ENCODE measurements at places on chromosomes 1 and 21. TPM values are rescaled to one million over a fixed set of nuclear protein-coding genes. Genes with fewer than 3 reads are reported as not detected.
A peak's percentile ranks its signal among the peaks of the same experiment; 100 is the strongest.

FCGR1A gene
- polyA plus RNA-seq: 1.9 TPM

FAAP20 gene
- 56.3 TPM for polyA plus RNA-seq

LCE2C gene
- polyA plus RNA-seq: not detected

GBP2 gene
- 22.9 TPM for polyA plus RNA-seq

STK40 gene
- 54.8 TPM for polyA plus RNA-seq

HP1BP3 gene
- polyA plus RNA-seq: 58.1 TPM

GBP7 gene
- polyA plus RNA-seq: 0.05 TPM

RBP7 gene
- 89.8 TPM for polyA plus RNA-seq

C1orf141 gene
- polyA plus RNA-seq: not detected

OR2T29 gene
- not detected for polyA plus RNA-seq

USH2A gene
- polyA plus RNA-seq: 0.29 TPM

OR2L2 gene
- not detected for polyA plus RNA-seq

SSBP3 gene
- 32.5 TPM for polyA plus RNA-seq

OR2AK2 gene
- not detected for polyA plus RNA-seq

- no peak for DNase-seq
These were observed 120.8 kb downstream of the DMRTB1 start for GRCh38 chr1:53580009-53580400.

DNA sequence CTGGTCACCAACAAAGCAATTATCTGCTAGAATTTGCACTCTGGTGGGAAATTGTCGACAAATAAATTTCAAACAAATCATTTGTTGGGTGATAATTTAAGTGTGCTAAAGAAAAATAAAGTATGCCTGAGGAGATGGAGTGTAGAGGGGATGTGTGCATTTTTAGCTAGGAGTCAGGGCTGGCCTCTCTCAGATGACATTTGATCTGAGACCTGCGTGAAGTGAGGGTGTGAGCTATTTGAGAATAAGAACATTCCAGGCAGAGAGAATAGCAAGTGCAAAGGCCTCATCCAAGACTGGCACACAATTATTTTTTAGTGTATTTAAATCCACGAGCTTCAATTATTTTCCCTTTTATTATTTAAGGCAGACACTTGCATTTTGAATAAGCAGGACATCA lies 19.7 kb upstream of the S1PR1 start:
- no peak for DNase-seq

DNA sequence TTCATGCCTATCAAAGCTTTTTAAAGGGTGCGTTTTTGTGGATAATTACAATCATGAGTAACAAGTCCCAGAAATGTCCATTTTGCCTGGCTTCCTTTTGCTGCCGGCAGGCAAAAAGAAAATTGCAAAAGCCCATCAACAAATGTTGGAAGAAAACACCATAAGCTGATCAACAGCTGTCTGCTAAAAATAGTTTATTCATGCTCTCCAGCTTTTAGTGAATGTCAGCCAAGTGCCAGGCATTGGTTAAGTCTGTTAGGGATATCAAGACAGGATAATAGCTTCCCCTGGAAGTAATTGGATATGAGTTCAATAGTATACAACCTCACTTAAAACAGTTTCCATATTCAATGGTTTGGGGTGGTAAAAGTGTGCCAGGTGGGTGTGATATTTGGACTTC lies 13.6 kb upstream of the AGMAT start:
- DNase-seq: no peak

GRCh38 chr1:71086331-71086730 lies 5.5 kb upstream of the ZRANB2 start:
- no peak for DNase-seq

DNA sequence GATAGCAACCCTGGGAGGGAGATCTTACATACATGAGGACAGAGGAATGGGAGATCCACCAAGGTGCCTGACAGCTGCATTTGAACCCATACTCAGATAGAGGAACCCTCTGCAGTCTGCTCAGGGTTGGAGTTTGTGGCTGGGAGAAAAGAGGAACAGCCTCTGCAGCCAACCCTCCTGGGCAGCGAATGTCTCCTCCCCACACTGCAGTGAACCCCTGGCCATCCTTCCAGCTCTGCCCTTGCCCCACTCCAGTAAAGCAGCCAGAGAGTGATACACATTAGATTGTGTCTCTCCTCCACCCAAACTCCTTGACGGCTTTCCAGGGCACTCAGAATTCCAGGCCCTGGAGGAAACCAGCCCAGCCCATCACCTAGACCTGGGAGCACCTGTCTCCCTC lies 137.7 kb downstream of the RUNX1 start:
- no peak for DNase-seq

GRCh38 chr21:29825936-29826335 lies 113.9 kb downstream of the GRIK1 start:
- no peak for DNase-seq

DNA sequence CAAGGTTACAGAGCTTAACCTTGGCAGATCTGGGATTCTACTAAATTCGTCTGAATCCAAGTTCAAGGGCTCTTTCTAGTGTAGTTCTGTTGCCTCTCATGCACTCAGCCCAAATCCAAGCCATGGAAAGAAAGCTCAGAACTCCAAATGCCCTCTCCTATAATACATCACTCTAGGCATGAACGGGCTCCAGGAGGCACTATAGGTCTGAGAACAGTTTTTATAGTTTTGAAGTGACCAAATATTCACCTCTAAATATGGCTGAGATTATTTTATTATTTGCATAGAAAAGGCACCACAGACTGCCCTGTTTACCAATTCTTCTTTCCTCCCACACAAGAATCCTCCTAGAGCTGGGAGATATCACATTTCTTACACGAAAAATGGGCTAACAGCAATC lies 327.9 kb upstream of the BEND5 start:
- no peak for DNase-seq

DNA sequence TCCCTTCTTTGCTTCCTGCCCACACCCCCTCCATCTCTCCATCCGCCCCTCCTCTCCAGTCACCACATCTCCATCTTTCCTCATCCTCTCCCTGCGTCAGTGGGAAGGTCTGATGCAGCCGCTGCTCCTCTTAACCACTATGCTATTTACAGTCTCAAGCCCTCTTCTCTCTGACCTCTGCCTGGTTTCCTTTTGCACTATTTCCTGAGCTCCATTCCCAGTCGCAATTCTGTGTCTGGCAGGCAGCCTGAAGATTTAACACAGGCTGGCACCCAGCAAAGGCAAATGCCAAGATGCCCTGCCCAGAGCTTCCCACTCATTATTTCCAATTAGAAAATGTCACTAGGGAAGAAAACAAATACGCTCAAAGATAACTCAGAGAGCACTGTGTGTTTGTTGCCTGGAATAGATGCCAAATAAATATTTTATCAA lies 89.6 kb upstream of the LPGAT1 start:
- DNase-seq: peak; percentile 57

DNA sequence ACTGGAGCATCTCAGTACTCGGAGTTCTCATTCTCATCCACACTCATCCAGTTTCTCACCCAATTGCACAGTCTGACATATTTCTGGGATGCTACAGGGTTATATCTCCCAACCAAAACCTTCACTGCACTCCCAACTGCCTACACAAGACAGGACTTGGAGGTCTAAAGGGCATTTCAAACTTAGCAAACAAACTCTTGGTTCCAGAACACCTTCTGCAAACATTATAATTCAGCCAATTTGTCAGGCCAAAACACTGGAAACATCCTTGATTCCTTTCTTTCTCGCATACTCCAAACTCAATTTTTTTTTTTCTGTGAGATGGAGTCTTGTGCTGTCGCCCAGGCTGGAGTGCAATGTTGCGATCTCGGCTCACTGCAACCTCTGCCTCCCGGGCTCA lies 7.9 kb downstream of the SLAMF1 start:
- no peak for DNase-seq

DNA sequence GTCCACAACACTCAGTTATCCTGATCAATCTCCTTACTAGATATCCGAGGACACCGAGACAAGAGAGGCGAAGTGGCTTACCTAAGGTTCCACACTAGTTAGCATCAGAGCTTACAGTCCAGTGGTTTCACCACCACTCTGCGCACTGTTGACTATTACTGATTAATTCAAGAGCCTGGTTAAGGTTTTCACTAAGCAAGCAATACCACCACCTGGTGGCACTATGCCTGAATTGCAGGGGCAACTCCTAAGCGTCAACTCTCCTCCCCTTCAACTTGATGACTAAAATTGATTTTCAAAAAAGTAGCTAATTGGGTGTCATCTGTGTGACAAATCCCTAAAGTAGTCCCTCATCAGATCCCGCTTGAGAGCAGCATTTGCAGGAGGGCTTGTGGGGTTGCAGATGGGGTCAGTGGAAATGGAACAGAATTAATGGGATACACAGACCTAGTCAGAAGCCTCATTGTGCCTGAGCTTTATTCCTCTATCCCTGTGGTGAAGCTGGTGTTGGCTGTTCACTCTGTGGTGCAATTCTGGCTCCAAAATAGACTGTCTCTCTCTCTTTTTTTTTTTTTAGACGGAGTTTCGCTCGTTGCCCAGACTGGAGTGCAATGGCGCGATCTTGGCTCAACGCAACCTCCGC lies 9.1 kb downstream of the TTC22 start:
- no peak for DNase-seq

- DNase-seq: no peak
These were observed 8.4 kb downstream of the LUZP1 start for GRCh38 chr1:23159963-23160877.

DNA sequence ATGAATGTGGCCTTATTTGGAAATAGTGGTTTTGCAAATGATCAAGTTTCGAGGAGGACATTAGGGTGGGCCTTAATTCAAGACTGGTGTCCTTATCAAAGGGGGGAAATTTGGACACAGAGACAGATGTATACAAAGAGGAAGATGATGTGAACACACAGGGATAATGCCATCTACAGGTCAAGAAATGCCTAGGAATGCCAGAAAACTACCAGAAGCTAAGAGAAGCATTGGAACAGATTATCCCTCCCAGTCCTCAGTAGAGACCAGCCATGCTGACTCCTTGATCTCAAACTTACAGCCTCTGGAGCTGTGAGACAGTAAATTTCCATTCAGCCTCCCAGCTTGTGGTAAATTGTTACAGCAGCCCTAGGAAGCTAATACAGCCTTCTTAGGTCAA lies 151.4 kb downstream of the PTGER3 start:
- DNase-seq: no peak

DNA sequence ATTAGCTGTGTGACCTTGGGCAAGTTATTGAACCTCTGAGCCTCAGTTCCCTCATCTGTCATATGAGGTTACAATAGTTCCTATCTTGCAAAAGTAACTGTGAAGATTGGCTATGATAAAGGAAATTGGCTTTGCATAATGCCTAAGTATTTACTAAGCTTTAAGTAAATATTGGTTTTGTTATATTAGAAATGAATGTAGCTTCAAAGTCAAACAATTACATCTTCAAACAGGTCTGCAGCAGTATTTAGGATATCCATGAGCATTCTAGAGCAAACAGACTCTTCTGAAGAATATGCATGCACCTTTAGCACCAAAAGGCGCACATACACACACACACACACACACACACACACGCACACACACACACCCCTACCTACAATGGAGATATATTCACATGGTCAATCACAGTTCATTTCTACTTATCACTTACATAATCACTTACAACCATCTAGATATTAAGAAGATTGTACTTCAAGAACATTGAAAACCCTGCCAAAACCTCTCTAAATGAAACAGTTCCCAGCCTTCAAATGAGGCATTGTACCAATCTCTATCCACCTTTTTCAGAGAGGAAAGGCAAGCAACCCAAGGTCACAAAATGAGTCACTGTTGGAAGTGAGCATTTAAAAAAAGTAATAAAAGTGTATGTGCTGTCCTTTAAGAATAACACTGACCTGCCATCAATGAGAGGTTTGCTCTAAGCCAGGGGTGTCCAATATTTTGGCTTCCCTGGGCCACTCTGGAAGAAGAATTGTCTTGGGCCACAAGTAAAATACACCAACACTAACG lies 13.4 kb upstream of the FAM43B start:
- DNase-seq: no peak

GRCh38 chr1:198151688-198152087 lies 5.1 kb upstream of the NEK7 start:
- DNase-seq: no peak

GRCh38 chr1:8693107-8693506 lies 124.3 kb downstream of the RERE start:
- DNase-seq: no peak

GRCh38 chr1:155759966-155760630 lies 71.2 kb downstream of the DAP3 start:
- no peak for DNase-seq

DNA sequence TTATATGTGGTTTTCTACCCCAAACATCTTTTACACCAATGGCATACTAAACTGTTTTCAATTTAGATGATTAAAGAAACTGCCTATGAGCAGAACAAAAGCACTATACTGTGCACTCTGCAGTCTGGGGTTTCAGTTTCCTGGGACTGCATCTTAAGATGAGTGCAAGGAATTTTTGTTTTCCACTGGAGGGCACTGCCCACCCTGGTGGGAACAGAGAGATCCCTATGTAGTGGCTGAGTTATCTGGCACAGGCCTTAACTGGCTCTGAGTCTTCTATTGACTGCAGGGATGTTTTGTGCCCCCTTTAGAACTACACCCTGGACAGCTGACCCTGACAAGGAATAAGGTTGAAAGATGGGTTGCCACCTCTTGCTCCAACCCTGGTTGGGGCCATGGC lies 12.0 kb downstream of the PROK1 start:
- no peak for DNase-seq

DNA sequence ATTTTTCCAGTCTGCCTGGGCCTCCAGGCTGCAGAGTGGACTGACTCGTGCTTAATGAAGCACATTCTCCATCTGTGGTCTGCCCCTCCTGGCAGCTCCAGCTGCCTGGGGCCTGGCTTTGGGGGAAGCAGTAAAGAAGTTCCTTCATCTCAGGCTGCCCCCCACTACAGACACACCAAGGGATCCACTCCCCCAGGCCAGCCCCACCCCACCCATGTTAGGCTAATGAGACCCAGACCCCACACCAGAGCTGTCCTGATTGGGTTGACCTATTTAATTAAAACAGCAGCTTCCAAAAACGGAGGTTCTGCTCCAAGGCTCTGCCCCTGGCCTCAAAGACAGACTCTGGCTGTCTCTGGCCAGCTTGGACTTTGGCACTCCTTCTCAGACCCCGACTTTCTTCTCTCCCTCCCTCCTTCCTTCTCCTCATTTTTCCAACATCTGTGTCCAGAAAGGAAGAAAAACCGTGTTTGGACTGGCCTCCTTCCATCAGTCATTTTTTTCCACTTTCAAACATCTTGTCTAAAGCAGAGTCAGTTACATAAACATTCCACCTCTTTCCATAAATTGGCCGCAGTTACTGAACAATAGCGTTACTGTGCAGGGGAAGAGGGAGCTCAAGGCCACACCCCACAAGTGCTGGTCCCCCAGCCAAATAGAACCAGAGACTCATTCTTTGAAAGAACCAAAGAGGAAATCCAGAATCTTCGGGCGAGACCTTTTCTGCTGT lies 29.7 kb downstream of the SERTAD4 start:
- peak; percentile 83 for DNase-seq
